ENCODE measurements at places on chromosomes 6 and 20. TPM values are rescaled to one million over a fixed set of nuclear protein-coding genes. Genes with fewer than 3 reads are reported as not detected.

GRCh38 chr20:45771182-45771759 lies 20.4 kb downstream of the WFDC3 start:
- DNase-seq: peak; percentile 87

DNA sequence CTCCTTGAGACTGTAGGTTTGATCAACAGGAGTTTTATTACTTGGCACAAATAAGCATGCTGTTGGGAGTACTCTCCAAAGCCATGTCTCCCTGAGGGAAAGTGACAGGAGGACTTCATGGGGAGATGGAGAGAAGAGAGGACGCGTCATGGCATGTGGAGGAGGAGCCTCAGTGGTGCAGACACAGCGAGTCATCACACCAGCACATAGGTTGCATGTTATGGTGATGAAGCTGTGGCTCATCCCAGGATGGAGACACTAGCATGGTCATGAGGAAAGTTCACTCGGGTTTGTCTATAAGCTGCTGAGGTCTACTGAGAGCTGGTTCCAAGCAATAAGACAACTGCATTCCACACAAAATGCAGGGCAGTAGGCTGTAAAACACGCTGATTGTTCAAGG lies 13.2 kb upstream of the SSTR4 start:
- DNase-seq: no peak

DNA sequence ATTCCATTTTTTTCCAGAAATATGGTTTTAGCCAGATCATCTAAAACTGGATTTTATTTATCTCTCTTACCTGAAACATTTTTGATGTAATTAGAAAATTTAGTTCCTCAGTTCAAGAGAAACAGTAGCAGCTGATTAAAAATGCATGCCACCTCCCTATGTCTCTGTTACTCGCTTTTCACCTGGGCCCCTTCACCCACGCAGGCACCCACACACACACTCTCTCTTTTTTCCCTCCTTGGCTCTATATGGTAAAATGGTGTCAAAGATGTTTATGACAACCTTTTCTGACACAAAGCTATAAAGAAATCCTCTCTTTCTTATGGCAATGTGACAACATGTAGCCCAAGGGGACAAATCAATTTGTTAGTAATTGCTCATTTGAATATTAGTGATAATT lies 5.8 kb upstream of the SGK1 start:
- DNase-seq: peak; percentile 33

- DNase-seq: no peak
Measured at GRCh38 chr20:43789593-43789992, 62.8 kb upstream of the GTSF1L start.

DNA sequence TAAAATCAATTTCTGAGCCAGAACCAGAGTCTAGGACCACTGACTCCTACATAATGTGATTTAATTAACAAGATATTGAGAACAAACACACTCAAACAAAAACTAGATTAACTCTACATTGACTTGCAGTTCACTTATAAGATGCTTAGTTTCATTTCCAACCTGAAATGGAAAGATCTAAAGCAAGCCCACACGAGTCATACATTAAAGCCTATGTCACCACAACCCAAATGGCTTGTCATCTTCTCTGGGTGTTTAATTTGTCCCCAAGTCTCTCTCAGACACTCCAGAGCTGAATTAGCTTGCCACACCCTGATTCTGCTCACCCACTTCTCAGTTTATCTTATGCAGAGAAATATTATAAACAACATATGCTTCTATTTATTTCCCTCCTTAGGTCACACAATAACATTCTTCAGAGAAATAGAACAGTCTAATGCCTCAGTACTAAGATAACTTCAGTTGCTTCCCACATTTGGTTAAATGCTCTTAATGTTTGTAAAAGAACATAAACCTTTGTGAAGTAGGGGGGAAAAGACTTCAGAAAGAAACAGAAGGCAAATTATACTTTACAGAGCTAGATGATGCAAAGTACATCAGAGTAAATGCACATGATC lies 8.8 kb upstream of the FBXO30 start:
- DNase-seq: peak; percentile 23

DNA sequence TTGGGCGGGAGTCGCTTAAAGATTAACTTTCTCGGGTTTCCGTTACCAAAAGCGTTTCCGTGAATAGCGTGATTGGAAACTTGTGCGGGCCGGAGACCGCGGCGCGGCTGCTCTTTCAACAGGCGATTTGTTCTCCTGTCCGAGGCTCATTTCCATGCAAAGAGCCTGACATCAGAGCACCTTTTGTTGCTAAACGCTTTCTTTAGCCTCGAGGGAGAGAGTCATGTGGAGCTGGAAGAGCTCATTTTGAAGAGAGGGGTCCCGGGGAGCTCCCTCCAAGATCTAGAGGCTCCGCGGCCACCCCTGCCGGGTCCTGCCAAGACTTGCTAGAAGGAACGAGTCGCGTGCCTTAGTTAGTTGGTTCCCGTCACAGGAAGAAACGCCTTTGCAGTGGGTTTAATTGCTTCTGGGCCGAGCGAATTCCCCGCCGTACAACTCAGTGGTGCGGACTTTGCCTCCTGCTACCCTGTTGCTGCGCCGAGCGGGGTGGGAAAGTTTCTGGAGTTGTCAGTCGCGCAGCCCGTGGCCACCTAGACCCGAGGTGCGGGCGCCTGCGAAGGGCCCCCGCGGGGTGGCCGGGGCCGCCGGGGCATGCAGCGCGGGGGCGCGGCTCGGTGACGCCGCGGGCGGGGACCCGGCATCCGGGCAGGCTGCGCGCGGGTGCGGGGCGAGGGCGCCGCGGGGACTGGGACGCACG lies at the start of gene SASH1:
Gene SASH1, plus strand, starts transcription at position 489 of the 697 bp plus-strand sequence. CDS start 230 bp downstream, outside the sequence.
- peak; percentile 19 for DNase-seq

DNA sequence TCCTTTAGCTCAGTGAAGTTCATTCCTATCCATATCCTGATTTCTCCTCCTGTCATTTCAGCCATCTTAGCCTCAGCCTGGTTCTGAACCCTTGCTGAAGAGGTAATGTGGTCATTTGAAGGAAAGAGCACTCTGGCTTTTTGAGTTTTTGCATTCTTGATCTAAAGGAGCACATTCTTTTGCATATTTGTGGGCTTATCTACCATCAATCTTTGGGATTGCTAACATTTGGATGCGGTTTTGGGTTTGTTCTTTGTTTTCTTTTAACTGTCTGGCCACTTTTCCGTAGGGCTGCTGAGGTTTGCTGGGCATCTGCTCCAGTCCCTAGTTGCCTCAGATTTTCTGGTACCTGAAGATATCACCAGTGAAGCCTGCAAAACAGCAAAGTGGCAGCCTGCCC lies 238.3 kb downstream of the EPM2A start:
- no peak for DNase-seq

Gene LSM2
- total RNA-seq: 120 TPM

Gene LGSN
- total RNA-seq: not detected

Gene CBFA2T2
- 10.9 TPM for total RNA-seq

Gene EBF4
- 1.2 TPM for total RNA-seq

Data from activated CD8-positive, alpha-beta T cell treated with anti-CD3 and anti-CD28 coated beads for 36 hours (primary cell).